ENCODE measurements at places on chromosomes 13 and 19.
A peak's percentile ranks its signal among the peaks of the same experiment; 100 is the strongest.

DNA sequence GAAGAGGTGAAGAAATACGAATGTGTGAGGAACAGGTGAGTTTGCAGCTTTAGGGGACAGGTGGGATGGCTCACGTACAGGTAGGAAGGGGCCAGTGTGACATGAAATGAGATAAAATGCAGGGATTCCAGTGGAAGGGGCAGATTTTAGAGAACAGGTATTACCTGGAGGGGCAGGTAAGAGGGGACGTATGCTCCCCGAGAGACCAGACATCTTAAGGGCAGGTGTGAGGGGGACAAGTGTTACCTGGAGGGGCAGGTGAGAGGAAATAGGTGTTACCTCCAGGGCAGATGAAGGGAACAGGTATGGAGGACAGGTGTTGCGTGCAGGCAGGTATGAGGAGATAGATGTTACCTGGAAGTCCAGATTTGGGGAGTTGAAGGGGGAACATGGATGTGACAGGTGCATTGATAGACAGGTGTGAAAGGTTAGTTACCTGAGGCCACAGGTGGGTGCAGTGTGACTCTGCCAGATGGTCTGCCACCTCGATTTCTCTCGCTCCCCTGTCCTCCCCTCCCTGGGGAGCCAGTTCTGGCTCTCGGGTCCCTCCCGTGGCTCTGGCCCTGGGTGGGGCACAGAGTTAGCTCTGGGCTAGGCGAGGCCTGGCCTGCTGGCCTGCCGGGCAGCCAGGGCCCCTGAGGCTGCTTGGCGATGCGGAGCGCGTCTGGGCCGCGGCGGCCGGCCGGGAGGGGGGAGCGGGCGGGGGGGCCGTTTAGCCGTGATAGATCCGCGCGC, 2.1 kb downstream of the ERFL start:
- DNase-seq: no peak

- peak; percentile 85 for DNase-seq
These were observed 27.7 kb downstream of the MEIS3 start for GRCh38 chr19:47391510-47392223.

- no peak for DNase-seq
These were observed 20.3 kb upstream of the EIF3G start for GRCh38 chr19:10139952-10140351.

- DNase-seq: no peak
These were observed 220.0 kb downstream of the TEX29 start for GRCh38 chr13:111540486-111540885.

DNA sequence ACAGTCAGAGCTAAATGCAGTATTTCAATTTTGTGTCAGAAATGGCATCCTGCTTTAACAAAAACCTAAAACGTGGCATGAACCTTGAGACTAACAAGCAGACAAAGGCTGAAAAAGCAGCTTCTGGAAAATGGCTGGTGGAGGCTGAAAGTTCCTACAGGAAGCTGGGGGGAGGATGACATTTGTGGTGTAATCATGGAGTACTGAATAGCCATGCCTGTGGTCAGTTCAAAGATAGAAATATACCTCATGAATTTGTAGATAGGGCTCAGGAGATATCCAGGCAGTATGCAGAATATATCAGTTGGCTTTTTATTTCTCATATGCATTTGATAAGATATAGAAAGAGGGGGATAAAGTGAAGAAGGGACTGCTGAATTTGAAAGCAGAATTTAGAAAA, 181.7 kb downstream of the UQCRFS1 start:
- no peak for DNase-seq

- no peak for DNase-seq
These were observed 6.9 kb downstream of the SYDE1 start for GRCh38 chr19:15114153-15114540.

DNA sequence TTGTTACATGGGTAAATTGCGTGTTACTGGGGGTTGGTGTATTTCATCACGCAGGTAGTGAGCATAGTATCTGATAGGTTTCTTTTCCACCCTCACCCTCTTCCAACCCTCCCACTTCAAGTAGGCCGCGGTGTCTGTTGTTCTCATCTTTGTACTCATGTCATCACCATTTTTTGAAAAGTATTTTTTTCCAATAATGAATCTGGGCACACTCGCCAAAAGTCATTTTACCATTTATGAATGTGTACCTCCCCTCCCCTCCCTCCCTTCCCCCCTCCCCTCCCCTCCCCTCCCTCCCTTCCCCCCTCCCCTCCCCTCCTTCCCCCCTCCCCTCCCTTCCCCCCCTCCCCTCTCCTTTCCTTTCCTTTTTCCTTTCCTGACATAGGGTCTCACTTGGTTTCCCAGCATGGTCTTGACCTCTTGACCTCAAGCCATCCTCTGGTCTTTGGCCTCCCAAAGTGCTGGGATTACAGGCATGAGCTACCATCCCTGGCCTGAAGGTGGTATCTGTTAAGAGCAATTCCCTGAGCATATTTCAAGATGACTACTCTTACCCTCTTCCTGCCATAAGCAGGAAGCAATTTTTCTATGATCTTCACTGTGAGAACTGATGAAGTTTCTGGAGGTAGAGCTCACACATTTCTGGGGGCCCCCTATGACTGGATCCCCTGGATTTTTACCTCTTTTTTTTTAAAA, 15.7 kb downstream of the ZNF627 start:
- no peak for DNase-seq

DNA sequence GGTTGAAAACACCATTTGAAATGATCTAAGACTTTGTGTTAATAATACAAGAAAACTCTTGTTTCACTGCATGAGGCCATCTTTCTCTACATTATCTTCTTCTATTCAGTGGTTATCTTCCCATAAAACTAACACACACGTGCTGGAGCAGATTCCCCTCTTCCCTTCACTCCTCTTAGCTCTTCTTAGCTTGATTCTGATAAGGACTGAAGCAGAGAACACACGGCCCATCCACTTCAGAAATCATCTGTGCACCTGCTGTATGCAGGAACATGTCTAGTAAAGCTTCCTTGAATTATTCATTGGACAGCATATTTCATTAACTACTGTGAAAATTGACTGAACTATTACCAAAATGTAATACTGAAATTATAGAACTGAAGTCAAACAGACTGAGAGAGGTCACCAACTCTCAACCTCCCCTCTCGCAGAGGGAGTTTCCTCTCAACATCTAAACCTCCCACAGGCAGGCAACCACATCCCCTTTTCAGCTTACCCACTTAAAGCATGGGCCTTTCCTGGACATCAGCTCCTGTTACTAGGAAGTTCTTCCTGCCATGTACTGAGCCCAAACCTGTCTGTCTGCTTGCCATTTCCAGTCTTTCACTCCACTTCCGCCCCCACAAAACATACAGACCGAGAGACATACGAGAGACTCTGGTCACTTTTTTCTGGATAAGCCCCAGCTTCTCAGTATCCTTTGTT, 113.9 kb downstream of the CRYL1 start:
- no peak for DNase-seq

DNA sequence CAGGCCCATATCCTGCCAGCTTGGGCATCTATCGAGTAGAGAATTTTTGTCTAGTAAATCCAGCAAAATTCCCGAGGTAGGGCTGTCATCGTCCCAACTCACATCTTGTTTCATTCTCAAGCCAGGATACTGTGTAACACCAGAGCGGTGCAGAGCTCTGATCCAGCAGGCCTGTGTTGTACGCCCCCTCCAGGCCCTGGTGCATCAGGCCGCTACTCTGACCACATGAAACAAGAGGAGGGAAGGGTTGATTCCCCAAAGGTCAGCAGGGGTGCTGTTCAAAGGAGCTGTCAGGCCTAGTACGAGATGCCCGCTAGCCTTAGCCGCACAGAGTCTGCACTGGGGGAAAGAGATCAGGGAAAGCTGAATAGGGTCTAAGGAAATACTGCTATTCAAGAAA, 276.0 kb downstream of the SLC7A1 start:
- DNase-seq: no peak

- DNase-seq: peak; percentile 73
These were observed 256.5 kb downstream of the DCLK1 start for GRCh38 chr13:35874704-35875103.

- DNase-seq: no peak
These were observed 50.5 kb upstream of the SPATA13 start for GRCh38 chr13:24110011-24110410.

GRCh38 chr19:2613507-2614295, 88.8 kb downstream of the GNG7 start:
- DNase-seq: peak; percentile 68

GRCh38 chr13:88919970-88920628, 1248.9 kb downstream of the SLITRK5 start:
- no peak for DNase-seq

DNA sequence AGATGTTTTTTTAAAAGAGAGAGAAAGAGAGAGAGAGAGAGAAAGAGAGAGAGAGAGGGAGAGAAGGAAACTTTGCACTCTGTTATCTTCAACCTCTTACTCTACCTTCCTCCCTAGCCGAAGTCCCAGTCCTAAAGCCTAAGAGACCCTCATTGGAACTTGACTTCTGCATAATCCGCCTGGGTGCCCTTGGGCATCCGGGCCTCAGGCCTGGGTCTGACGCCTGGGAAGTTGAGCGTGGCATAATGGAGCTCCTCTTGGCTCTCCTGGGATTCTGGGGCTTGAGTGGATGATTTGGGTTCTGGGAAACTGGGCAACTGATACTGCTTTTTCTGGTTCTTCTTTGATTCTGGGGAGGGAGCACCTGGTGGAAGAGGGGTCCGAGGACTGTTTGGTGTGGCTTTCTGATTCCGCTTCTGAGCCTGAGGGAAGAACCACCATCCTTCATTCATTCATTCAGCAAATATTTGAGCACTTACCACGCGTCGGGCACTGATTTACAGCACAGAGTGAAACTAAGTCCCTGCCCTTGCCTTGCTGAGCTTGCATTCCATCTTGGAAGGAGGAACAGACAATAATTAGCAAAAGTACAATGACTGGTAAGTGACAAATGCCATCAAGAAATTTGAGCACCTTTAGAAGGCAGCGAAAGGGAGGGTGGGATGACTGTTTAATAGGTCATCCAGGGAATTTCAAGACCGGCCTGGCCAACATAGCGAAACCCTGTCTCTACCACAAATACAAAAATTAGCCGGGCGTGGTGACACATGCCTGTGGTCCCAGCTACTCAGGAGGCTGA, 6.3 kb downstream of the SIGLEC10 start:
- DNase-seq: no peak

DNA sequence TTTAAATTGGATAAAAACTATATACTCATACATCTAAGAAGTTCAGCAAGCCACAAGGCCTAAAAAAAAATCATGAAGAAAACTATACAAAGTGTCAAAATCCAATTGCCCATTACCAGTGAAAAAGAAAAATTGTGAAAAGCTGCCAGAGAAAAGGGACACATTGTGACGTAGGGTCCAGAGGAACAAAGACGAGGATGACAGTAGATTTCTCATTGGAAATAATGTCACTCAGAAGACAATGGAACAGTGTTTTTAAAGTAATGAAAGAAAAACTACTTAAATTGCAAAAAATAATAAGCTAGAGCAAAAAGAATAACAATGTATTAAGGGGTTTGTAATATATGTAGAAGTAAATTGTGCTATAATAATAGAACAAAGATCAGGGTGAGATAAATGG, 195.2 kb downstream of the EFNB2 start:
- no peak for DNase-seq

DNA sequence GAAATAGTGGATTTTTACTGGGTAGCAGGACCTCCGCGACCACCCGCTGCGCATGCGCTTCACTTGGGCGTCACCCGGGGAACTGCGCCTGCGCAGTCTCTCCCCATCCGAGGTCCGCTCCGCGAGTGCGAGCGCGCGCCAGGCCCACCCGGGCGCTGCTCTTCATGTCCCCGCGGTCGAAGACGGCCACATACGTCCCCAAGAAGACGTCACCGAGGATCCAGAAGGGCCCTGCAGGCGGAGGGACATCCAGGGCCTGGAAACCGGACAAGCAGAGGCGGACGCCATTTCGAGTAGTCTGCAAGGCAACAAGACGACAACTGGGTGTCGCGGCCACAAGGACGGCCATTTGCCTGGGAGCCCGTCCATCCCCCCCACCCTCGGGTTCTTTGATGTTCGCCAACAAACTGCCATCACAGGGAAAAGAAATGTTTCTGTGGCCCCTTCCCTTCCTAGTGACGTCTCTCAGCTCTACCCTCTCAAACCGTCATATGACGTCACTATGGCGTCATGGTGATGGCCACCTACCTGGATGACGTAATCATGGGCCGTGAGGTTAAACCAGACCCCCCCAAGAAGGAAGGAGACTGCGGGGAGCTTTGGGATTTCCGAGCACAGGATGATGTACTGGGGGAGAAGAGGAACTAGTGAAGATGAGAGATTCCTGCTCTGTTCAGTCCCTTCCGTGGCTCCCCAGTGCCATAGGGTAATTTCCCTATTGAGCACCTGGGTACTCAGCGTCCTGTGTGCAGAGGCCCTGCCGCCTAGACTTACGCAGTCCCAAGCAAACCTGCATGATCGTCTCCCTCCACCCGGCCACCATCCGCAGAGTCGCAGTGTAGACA, 6.7 kb downstream of the NAPSA start:
- peak; percentile 84 for DNase-seq

GRCh38 chr19:29410601-29411000, 115.2 kb upstream of the VSTM2B start:
- DNase-seq: no peak
